ENCODE measurements at places on chromosomes 2 and 18.

DNA sequence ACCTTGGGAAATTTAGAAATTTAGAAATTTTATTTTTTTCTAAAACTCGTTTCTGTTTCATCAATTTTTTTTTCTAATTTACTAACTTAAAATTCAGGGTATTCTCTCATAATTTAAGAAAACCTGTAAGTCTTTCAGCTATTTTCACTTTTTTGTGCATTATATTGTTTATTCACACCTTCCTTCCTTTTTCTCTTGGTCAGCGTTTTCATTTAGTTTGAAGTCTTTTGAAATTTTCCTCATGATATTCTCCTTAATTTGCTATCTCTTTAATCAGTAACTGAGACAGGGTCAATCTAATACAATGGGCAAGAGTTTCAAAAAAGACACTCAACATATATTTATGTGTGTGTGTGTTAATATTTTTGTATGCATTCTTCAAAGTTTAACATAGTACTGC, 50.5 kb upstream of the MSTN start:
- no peak for DNase-seq

DNA sequence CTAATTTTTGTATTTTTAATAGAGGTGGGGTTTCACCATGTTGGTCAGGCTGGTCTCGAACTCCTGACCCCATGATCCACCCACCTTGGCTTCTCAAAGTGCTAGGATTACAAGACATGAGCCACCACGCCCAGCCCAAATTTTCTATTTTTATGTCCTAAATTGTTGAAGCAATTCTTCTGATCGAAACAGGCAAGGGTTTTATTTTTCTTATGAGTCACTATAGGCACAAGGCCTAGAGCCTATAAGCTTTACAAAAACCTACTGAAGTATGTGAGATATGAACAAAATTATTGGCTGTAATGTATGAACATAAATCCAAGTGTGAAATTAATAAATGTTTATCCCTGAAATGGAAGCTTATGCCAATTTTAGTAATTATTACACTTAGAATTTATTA, 464.2 kb upstream of the NRP2 start:
- DNase-seq = no peak

GRCh38 chr2:157319795-157320194, 5.8 kb downstream of the ERMN start:
- no peak for DNase-seq

DNA sequence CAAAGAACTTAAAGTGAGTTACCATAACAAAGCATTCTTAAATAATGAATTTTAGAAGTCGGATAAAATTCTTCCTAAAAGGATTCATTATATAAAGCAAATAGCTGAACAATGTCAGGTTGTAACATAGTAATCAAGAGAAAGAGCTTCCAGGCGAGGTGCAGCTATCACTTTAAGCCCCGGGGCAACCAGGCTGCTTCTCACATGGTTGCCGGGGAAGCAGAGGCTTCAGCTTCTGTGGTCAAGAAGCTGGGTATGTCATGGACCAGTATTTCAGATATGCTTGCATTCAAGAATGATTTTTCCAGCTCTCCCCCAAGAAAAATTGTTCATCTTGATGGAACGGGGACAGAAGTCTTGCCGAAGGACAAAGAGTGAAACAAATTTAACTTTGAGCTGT, 23.6 kb upstream of the KYNU start:
- DNase-seq = no peak

DNA sequence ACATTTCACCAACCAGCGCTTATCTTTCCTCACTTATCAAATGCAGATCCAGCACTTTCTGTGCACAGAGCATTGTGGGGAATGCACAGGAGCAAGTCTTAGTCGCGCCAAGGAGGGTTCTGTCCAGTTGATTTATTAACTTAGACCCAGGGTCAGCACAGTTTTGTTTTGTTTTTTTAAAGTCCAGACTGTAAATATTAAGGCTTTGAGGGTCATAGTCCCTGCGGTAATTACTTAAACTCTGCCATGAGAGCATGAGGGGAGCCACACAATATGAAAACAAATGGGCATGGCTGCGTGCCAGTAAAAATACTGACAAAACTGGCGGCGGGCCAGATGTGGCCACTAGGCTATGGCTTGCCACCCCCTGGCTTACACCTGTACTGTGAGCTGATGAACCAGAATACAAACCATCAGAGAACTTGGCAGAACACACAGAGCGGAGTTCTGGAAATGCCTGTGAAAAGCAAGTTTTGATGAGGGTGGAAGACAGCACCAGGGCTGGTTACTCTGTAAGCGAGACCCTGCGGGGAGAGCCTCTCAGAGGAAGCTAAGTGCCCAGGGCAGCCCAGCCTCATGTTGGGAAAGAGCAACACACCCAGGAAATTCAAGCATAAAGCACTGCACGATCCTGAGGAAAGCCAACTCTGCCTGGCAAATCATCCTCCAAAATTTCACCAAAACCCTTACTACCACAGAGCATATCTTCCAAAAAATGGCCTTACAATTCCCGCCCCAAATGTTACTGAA, 43.6 kb downstream of the L3MBTL4 start:
- DNase-seq = no peak

DNA sequence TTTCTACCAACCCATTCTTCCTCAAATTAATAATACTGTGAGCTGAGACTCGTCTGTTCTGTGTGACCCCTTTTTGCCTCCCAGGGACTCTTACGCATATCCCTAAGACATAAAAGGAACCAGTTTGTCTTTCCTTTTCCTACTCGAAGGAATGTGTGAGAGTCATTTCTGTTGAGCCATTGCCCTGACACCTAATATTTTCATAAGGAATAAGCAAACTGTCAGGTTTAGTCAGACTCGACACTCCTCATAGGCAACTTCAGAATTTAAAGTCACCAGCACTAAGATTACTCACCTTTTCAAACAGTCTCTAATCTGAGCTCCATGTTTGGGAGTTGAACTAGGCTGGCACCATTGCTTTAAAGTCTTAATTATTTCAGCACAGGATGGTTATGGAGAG, 305.5 kb downstream of the IKZF2 start:
- no peak for DNase-seq

DNA sequence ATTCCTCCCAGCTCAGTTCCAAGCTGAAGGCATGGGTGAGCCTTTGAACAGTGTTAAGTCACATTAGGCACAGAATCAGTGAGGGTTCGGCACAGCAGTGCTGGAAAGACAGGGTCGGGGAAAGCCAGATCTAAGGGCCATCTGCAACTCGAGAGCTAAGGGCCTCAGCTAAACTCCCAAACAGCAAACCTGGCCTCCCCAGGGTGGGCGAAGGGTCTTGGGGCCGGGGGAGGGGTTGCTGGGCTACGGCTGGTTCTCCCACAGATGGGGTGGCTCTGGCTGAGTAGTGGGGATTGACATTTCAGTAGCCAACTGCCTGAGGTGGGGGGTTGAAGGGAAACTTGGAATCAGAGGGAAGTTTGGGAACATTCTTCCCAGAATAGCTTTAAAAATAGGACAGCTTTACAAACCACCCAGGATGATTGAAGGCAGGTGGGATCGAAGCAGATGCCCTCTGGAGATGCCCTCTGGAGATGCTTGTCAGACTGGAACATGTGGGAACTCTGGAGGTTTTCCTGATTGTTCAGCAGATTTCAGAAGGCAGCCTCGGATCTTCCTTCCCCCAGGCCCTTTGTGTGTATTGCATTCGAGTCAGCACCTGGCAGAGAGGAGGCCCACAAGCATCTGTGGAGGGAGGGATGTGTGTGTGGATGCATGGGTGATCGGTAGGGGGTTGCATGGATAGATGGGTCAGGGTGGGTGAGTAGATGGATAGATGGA, 156.4 kb downstream of the SMAD7 start:
- no peak for DNase-seq

DNA sequence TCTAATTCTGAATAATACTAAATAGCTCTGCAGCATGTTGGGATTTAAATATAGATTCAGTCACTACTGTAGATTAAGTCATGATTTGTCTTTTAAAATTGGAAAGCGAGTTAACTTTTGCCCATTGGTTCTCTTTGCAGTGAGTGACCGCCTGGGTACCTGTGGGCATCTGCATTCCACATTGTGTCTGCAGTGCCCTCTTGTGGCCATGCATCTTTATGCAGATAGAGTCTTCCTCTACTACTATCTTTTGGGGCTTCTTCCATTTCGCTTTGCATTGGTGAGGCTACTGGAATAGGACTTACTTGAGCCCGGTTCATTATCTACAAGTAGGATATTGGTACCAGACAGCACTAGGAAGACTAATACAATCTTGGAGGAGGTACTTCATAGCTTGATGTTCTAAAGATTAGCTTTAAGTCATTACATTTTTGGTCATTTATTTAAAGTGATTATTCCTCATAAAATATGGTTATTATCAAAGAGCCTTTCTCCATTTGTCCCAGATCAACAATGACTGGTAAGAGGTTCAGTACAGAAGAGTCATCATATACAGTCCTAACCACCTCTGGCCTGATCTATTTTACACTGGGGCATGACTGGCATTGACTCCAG, 203.0 kb downstream of the SOCS6 start:
- no peak for DNase-seq

GRCh38 chr2:168210895-168211570, 36.4 kb downstream of the STK39 start:
- DNase-seq = no peak

- no peak for DNase-seq
Measured at GRCh38 chr2:161391737-161392506, 24.2 kb upstream of the TBR1 start.

- DNase-seq = no peak
Measured at GRCh38 chr2:15973481-15974401, 33.4 kb downstream of the MYCN start.

DNA sequence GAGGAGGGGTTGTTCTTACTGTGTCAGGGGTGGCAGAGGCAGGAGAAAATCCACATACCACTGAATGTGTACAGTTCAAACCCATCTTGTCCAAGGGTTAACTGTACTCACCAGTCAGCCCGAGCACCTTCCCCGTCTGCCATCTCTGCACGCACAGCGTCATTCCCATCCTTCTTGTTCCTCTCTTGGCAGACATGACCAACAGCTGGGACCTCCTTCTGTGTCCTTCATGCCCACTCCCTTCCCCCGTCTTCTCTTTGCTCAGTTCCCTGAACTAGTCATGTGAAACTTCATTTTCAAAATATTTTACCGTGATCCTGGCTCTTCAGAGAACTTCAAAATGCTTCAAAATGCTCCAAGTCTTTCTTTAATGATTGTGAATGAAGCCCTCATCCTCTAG, 92.0 kb downstream of the FARSB start:
- DNase-seq = no peak

GRCh38 chr2:36680012-36680411, 16.5 kb upstream of the VIT start:
- no peak for DNase-seq

- no peak for DNase-seq
Measured at GRCh38 chr18:10398571-10398970, 55.9 kb upstream of the APCDD1 start.

- DNase-seq = no peak
Measured at GRCh38 chr18:54284535-54284934, 15.2 kb downstream of the POLI start.

DNA sequence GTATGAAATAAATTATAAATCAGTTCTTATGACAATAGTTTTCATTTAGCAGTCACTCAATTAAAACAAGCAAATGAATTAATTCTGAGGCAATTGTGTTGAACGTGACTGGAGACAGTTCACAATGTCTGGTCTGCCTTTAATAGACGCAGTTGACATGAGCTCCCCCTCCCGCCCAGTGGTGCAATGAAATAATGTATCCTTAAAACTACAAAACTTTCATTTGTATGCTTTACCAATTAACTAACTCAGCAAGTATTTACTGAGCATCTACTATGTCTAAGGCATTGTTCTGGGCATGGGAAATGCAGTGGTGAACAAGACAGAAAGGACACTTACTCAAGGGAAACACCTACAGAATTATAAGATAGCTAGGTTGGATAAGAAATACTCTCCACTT, 3.5 kb upstream of the DSC2 start:
- no peak for DNase-seq

- no peak for DNase-seq
Measured at GRCh38 chr2:182280118-182280517, 146.7 kb downstream of the PDE1A start.

DNA sequence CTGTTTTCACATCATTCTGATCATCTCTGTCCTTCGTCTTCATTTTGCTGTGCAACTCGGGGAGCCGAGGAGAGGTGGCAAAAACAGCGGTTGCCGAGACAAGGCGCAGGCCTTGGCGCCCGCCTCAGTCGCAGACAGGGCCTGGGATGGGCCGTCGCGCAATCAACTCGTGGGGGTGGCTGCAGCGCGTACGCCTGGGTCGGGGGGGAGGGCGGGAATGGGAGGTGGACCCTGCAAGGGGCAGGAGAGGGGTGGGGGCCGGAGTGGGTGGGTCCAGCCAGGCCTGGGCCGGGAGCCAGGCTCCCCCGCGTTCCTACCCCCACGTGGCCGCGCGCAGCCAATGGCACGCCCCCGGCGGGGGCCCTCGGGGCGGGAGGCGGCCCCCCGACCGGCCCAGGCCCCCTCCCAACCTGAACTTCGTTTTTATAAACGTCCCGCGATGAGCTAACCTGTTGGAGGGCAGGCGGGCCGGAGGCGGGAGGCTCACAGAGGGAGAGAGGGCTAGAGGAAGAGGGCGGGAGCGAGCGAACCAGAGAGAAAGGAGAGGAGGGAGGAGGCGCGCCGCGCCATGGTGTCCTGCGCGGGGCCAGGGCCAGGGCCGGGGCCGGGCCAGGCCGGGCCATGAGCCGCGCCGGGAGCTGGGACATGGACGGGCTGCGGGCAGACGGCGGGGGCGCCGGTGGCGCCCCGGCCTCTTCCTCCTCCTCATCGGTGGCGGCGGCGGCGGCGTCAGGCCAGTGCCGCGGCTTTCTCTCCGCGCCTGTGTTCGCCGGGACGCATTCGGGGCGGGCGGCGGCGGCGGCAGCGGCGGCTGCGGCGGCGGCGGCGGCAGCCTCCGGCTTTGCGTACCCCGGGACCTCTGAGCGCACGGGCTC, at the start of gene HOXD13:
Gene HOXD13, plus strand, starts transcription at position 452 of the 875 bp plus-strand sequence. Its CDS starts 170 bp downstream, at position 622.
- DNase-seq = no peak

GRCh38 chr18:34847408-34847807, 137.3 kb downstream of the DTNA start:
- DNase-seq = no peak

DNA sequence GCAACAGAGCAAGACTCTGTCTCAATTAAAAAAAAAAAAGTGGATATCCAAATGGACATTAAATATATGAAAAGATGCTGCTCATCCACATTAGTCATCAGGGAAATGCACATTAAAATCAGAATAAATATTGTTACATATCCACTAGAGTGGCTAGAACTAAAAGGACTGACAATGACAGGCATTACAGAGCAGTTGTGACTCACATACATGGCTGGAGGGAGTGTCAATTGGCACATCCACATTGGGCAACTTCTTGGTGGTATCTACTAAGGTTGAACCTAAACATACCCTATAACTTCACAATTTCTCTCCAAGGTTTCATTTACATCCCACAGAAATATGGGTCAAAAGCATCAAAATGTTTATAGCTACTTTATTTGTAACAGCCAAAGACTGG, 14.0 kb upstream of the DNER start:
- no peak for DNase-seq

DNA sequence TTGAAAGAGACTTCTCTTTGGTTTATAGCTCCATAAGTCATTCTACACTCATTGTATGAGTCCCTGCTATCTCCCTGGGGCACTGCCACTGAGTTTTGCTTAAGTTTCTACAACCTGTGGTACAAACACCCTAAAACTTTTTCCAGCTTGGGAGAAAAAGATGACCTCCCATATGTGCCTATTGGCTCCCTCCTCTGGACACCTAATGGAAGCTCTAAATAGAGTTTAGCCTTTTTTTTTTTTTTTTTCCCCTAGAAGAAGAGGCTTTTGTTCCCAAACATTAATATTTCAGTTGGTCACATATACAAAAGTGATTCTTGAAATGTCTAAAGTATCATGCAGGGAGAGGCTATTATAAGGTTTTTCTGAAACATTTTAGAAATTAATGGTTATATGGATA, 547.2 kb upstream of the TMEFF2 start:
- DNase-seq = no peak
